ENCODE measurements at places on chromosomes 3 and 15.

DNA sequence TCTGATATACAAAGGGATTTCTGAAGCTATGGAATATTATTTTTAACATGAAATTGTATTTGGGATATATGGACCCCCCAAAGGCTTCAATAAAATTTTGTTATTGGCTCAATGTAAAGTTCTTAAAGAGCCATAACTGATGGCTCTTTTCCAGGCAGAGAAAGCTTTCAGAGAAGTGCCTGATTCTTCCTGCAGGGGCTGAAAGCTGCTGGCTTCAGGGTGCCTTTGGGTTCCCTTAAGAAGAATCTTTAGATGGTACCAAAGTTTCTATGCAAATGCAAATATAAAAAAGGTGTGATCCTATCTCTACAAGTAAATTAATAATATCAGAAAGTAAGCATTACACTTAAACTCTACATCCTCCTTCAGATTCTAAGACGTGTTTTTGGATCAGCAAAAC is 72.6 kb downstream of the NR2F2 start:
- DNase-seq = no peak

DNA sequence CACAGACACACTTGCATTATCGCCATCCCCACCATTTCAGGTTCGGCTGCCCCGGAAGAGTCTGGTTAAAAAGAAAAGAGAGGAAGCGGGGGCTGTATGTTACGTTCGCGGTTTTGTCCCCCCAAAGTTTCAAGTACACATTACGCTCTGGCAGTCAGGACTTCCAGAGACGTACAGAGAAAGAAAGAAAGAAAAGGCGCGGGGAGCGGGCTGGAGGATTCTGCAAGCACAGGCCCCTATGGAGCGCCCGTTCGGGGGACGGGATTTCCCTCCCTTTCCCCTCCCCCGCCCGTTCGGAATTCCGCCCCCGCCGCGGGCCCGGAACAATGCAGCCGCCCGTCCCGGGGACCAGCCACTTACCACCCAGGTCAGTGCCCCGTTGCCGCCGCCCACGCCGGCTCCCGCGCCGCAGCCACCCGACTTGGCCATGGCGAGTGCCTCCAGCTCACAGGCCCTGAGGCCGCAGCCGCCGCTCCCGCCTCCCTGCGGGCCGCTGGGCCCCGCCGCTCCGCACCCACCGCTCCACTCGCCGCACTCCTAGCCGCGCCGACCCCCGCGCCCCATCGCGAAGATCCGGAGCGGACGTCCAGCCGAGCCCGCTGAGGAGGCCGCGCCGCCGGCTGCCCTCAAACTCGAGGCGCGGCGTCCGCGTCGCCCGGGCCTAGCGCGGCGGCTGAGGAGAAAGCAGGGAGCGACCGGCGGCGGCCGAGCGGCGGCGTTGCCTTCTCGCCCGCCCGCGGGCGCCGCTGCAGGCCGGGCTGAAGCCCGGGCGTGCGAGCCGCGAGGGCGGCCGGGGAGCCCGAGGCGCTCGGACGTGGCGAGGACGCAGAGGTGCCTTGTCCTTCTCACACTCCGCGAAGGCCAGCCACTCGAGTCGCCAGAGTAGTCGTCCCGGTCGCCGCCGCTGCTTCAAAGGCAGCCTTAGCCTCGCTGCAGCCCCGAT is 567 bp downstream of the TOP2B start:
- peak; percentile 51 for DNase-seq

GRCh38 chr3:167740961-167741587 is 5.6 kb downstream of the SERPINI1 start:
- DNase-seq = peak; percentile 19

DNA sequence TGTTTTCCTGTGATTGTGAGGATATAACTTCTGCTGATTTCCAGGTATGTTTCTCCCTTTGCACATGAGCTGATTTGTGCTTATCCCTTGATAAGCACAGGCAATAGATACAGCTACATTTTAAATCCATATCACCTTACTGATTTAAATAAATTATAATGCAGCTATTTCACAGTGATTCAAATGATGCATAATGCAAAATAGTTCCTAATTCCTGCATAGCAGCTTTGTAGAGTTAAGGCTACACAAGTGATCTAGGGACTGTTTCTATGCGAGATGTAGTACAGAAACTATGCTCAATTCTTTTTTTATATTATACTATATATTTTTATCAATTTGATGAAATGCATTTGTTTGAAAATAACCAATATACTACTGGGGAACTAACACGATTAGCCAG is 334.2 kb downstream of the LRTM1 start:
- no peak for DNase-seq

DNA sequence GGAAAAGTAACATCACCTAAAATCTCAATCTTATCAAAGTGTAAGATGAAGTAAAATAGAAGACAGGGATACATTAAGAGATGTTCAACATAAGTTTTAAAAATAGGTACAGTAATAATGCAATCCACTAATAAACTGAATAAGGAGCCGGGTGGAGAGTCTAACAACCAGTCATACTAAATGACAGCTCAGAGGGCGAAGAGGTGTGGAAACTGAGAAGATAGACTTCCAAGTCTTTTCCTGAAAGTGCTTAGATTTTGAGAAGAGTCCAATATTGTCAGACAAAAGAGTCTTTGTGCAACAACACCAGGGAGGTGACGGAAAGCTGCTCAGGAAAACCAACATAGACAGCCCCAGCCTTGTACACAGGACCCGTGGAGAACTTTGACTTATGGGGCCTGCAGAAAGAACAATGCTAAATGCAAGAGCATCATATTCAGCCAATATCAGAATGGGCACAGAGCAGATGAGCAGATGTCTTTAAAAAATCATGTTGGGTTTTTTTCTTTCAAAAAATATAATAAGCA is 66.4 kb downstream of the MECOM start:
- DNase-seq = no peak

GRCh38 chr15:51536965-51537574 is 85.5 kb downstream of the DMXL2 start:
- peak; percentile 2 for DNase-seq

DNA sequence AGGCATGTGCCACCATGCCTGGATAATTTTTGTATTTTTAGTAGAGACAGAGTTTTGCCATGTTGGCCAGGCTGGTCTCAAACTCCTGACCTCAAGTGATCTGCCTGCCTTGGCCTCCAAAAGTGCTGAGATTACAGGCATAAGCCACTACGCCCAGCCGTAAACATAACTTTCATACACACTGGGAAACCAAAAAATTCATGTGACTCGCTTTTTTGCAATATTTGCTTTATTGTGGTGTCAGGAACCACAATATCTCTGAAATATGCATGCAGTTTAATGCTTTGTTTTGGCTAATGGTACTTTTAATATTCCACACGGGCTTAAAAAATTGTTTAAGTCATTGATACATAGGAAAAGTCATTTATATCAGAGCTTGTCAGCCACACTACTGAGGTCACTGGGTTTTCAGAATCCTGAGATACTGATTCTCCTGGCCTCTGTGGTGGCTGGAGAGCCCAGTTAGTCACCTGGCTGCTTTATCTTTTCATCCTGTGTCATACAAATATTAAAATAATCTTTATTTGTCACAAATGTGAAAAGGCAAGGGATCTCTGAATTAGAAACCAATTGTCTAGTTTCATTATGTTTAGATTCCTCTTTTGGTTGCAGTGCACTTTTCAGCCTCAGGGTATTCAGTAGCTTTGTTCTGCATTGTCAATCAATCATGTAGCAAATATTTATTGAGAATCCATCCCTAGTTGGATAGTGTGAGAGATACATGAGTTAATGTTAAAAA is 10.0 kb downstream of the TMEM62 start:
- no peak for DNase-seq

DNA sequence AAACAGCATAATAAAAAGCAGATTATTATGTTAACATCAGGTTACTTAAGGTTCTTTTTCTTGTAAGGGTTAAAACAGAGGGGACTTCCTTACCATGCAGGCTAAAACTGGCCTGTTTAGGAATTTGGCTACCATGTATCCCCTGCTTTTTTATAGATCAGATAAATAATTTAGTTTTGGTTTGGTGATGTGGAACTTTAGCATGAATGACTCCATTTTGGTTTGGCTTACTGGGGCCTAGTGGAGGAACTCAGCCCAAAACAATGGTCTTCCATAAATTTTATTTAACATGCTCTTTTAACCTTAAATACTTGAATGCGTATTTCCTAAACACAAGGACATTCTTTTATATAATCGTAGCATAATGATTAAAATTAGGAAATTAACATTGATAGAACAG is 18.9 kb downstream of the GALK2 start:
- no peak for DNase-seq

- DNase-seq = no peak
These were observed 26.3 kb downstream of the DNASE1L3 start for GRCh38 chr3:58184309-58184981.

DNA sequence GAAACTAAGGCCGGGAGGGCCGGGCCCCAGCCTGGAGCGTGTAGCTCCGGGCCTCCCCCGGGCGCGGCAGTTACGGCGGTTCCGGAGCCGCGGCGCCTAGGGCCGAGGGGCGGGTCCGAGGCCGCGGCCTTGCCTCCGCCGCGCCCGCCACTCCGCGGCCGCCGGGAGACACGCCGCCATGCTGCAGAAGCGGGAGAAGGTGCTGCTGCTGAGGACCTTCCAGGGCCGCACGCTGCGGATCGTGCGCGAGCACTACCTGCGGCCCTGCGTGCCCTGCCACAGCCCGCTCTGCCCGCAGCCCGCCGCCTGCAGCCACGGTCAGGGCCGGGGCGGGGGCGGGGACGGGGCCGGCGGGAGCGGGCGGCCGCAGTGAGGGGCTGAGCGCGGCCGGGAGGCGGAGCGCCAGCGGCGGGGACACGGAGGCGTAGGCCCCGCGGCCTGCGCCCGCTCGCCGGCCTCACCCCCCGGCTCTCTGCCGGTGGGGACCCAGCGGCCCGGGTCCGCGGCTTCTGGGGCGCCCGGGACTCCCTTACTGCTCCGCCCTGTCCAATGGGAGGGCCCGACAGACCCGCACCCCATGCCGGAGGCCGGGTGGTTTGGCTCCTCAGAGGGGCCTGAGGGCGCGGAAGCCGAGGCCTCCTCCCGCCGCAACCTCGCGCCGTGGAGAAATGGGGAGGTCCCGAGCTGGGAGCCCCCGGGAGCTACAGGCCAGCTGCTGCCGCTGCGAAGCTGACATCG is at the start of gene DIS3L:
Gene DIS3L, plus strand, starts transcription at position 150 of the 738 bp plus-strand sequence. Its CDS starts 29 bp downstream, at position 179.
- peak; percentile 70 for DNase-seq

DNA sequence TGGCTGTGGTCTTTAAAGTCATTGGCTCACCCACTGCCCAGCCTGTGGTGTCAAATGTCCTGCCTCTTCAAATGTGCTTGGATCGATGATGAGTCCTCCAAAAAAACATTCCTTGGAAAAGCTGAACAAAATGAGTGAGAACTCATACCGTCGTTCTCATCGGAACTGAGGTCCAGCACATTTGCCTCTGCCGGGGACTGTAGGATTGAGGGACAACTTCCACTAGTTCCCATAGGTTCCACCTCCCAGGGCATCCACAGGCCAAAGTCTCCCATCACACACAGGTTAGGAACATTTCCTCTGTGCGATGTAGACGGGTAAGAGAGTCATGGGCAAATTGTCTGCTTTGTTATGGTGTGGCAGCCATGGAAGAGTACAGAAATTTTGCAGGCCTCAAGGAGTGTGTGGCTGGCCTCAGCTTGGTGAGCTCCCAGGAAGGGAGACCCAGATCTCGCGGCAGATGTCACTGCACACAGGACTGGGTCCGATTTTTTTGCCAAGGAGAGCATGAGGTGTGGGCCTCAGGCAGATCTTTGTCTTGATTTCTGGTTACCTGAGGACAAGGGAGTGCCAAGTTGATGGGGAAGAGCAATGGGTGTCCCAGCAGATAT is 115.7 kb downstream of the SNRPN start:
- no peak for DNase-seq

DNA sequence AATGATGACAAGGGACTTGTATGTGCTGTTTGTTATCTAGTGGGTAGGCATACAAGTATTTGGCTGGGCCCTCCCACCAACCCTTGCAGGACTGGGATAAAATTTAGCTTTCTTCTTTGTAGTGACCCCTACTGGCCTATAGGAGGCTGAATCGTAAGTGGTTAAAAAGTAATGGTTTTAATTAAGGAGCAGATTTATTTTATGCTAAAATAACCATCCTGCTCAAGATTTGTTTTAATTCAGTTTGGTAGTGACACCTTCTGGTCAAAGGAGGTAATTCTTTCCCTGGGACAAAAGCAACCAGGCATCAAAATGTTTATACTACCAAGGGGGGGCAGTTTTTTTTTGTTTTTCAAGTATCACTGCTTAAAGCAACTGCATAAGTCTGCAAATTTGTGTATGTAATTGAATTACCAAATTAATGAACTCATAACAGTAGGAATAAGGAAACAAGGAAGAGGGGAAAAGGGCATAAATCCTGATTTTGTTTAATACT is 70.7 kb downstream of the TOP2B start:
- peak; percentile 21 for DNase-seq

- no peak for DNase-seq
These were observed 8.8 kb downstream of the PTPN9 start for GRCh38 chr15:75570126-75570845.

GRCh38 chr3:61464518-61465140 is 96.7 kb upstream of the PTPRG start:
- no peak for DNase-seq
